ENCODE measurements at places on chromosomes 16 and 17.

GRCh38 chr16:88569614-88569984, 604 bp upstream of the ZC3H18 start:
- no peak for DNase-seq

GRCh38 chr16:72051818-72052217, 2.5 kb upstream of the HP start:
- DNase-seq, result no peak

DNA sequence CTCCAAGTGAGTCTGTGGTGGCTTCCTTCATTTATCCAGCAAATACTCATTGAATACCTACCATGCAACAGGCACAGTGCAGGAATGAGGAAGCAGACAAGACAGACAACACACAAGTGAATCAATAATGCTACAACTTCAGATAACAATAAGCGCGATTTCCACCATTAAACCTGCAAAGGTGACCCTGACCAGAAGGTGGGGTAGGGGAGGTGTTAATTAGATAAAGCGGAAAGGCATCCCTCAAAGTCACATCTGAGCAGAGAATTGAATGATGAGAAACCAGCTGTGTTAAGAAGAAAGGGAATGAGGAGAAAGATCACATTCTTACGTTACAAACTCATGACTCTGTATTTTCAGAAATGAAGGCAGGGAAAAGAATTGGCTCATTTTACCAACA, 26.3 kb downstream of the ZZEF1 start:
- DNase-seq, result no peak

- DNase-seq, result no peak
These were observed 24.0 kb downstream of the TRPV2 start for GRCh38 chr17:16439303-16439791.

GRCh38 chr16:65876056-65876408, 490.5 kb upstream of the CDH5 start:
- peak; percentile 49 for DNase-seq

DNA sequence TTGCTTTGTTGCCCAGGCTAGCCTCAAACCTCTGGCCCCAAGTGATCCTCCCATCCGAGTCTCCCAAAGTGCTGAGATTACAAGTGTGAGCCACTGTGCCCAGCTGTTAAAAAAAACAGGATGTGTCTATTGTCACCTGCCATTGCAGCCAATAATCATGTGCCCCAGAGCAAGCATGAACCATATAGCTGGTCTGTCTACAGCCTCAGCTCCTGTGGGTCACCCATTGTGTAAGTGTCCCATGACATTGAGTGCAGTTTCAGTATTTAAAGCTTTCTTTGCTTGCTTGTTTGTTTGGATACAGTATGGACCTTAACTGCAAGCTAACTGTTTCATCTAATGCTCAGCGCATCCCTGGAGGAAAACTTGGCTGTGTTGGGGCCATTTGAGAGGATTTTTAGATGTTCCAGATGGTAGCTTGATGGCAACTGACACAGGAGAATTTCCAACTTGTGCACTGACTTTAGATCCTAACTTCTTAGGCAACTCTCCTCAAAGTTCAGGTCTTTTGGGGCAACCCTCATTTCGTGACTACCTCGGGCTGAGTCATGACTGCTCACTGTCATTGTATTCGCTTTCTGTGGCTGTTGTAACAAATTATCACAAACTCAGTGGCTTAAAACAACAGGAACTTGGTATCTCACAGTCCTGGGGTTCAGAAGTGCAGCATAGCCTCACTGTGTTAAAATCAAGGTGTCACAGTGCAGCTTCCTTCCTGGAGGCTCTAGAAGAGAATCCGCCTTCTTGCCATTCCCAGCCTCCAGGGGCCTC, 30.3 kb upstream of the ADORA2B start:
- no peak for DNase-seq

GRCh38 chr16:78122774-78123315, 23.4 kb downstream of the WWOX start:
- DNase-seq, result peak; percentile 43

DNA sequence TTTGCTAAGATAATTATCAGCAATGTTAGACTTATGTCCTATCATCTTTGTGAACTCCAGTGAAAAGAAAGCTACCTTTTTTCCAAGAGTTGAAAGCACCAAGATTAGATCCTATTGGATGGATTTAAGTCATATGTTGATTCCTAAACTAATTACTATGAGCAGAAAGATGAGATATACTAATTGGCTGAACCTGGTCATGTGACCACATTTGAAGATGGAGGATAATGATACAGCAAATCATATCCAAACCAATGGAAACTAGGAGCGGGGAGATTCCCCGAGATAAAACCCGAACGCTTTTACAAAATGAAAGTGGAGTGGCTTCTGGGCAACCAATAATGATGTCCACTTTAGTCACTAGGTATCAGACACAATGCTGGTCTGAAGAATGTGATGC, 1060.2 kb upstream of the EEF2KMT start:
- no peak for DNase-seq

DNA sequence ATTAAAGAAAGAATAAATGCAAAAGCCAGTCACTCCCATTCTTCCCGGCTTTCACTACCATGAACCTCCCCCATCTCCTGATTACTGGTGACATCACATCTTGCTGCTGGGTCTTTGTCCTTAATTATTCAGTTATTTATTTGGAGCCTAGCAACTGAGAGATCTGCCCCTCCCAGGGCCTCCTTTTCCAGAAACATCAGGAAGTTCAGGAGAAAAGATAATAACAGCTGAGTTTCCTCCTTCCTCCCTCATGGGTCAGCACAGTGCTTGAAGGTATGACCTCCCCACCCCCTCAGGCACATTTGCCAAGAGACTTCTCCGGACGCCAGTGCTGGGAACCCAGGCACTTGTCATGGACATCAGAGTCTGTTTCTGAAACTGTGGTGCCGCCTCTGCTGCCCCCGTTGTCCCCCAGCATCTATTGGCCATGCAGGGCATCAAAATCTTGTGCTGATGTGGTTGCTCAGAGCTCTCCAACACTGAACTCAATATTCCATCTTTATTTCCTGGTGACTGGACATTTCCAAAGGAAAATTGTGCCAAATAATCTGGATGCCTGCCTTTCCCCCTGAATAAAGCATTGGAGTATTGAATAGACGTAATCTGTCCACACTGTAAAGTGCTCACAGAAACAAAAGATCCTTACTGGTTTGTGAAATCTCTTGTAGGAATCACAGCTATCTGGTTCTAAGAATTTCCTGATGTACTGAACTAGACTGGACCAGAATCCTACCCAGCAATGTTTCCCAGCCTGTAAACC, 71.8 kb downstream of the ZNF18 start:
- no peak for DNase-seq

DNA sequence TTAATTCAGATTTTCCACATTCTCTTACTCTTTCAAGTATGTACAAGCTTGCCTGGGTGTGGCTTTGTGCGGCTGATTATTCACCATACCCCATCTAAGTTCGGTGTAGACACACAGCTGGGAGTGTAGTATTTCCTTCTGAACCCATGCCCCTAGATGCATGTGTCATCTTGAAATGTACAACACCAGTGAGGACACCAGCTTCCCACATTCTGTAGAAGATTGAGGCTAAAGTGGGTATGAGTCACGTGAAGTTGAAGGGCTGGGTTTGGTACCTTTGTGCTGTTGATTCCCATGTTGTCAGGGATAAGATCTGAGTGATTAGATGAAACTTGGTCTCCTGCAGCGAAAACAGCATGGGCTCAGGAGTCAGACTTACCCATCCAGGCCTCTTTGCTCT, 14.6 kb upstream of the DHX8 start:
- no peak for DNase-seq

- DNase-seq, result no peak
These were observed 206.8 kb downstream of the KCNJ2 start for GRCh38 chr17:70375813-70376770.

DNA sequence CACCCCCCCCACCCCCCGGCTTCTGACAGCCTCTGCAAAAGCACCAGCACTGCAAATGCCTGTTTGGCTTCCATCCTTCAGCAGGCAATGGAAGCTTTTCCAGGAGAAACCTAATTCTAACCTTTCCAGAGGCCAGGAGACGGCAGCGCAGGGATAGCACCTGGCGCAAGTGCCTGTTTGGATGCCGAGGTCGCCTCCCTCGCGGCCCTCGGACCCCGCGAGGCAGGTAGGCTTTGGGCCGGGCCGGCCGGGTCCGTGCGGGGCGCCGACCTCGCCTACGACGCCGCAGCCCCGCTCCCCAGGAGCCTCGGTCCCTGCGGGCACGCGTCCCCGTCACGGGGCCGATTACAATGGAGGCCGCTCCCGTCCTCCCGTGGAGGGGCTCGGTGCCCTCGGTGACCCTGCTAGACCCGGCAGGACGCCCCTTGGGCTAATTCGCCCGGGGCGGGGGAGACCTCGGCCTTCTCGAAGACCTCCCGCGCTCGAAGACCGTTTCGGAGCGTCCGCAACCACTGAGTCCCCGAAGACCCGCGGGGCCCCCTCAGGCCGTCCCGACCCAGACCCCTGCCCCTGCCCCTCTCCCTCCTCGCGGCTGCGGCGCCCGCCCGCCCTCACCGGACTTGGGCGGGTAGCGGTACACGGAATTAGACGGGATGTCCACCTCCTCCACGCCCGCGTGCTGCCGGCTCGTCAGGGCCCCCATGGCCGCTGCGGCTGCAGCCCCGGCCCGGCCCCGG, 587 bp downstream of the RNF157 start:
- no peak for DNase-seq

DNA sequence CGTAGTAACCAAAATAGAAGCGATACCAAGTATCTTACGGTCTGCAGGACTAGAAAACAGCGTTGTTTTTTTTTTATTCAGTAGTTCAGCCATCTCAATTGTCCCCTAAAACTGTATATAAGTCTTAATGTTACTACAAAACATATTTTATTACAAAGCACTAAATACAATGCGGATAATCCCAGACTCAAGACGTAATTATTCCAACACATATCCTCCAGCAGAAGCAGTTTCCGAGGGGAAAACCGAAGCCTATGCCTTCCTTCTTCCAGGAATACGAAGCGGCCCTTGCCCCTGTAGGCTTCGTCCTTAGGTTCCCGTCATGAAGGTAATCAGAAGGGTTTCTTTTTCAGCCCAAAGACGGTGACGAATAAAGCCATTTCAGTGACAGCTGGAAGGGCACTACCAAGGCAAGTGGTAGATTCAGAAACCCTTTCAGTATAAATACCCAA, 2.3 kb downstream of the TMEM107 start:
- peak; percentile 36 for DNase-seq

GRCh38 chr16:1932050-1933028, 10.7 kb downstream of the MSRB1 start:
- no peak for DNase-seq

GRCh38 chr17:34420254-34420766, 57.3 kb upstream of the CCL1 start:
- peak; percentile 68 for DNase-seq

DNA sequence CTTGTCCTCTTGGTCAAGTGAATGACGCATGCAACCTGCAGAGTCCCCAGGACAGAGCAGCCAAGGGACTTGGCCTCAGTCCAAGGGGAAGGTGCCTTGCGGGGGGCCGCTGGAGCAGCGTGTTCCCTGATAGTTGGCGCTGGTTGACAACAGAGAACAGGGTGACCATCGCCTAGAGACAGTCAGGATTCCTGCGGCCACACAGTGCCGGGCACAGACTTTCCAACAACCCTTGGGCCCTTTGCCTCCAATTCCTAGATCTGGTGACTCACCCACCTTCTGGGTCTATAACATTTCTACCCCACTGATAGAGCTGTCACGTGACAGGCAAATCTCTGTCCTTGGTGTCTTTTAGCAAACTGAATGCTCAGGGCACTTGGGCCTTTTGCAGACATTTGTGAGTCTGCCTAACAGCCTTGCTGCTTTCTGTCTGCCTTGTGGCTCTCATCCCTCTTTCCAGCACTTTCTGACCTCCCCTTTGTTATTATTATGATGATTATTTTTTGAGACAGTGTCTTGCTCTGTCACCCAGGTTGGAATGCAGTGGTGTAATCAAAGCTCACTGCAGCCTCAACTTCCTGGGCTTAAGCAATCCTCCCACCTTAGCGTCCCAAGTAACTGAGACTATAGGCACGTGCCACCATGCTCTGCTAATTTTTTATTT, 11.9 kb upstream of the TEDC2 start:
- DNase-seq, result no peak

DNA sequence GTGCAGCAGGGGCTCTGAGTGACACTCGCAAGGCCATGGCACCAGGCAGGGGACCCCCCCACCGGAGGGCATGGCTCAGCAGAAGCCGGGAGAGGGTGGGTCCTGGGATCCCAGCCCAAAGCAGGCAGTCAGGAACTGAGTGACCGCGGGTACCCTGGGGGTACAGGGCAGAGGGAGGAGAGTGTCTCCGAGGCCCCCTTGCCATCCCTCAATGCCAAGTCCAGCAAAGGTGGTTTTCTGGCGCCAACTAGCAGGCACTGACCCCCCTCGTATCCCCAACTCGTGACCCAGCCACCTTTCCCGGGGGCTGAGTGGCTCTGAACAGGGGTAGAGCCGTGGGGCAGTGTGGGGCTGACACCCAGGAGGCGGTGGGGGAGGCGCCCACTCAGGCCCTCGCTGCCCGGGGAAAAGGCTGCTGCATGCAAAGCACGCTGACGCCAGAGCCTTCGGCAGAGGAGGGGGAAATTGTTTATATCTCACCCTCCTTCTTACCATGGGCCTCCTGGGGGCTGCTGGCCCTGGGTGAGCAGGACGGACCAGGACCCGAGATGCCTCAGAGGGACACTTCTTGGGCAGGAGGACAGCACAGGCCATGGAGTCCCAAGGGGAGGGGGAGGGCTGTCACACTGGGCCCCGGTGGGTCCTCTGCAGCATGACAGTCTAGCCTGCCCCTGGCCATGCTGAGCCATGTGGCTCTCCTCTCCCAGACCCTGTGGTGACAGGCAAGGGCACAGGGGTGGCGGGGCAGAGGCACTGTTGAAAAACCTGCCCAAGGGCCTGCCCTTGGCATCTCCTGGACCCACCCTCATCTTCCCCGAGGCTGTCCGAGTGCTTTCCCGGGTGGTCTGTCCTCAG, 14.6 kb upstream of the ENPP7 start:
- DNase-seq, result no peak

- no peak for DNase-seq
These were observed 31.4 kb downstream of the CAPNS2 start for GRCh38 chr16:55597928-55598327.

DNA sequence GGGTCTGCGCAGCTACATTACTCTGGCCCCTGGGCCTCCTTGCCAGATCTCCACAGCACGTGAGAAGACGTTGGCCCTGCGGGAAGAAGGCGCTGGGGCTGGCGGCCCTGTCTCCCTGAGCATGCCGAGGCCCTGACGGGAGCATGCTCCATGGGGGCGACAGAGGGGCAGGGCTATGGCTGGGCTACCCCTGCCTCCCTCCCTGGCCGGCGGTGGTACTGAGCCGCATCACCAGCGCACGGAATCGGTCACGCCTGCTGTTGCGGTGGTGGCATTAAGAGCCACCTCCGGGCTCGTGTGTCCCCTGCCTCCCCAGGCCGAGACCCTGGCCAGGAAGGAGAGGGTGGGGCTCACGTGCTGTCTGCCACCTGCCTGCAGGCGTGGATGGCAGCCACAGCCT, 28.1 kb downstream of the MAPK8IP3 start:
- DNase-seq, result no peak
